ENCODE measurements at places on chromosomes 11 and 22. TPM values are rescaled to one million over a fixed set of nuclear protein-coding genes. Genes with fewer than 3 reads are reported as not detected.

Gene OR6T1
- total RNA-seq, result not detected

Gene DEFB131B
- not detected for total RNA-seq

Gene RAG2
- 0.21 TPM for total RNA-seq

Gene RSF1
- 73.4 TPM for total RNA-seq

Gene HOATZ
- total RNA-seq, result not detected

Gene OR8K3
- total RNA-seq, result not detected

Gene SNAP29
- 8.4 TPM for total RNA-seq

Gene SLC22A9
- total RNA-seq, result not detected

Gene HMOX1
- 11.1 TPM for total RNA-seq

Gene GP1BB
- total RNA-seq, result 19.0 TPM

Gene MYEOV
- total RNA-seq, result 1.3 TPM

Gene PHOX2A
- total RNA-seq, result not detected

Gene PTPRJ
- 8.9 TPM for total RNA-seq

Gene ELFN2
- 1.0 TPM for total RNA-seq

Gene RFPL1
- total RNA-seq, result not detected

Gene LIF
- total RNA-seq, result 0.51 TPM

Gene TBX10
- total RNA-seq, result not detected

Gene SYCE3
- total RNA-seq, result not detected

All from tongue (tissue), 3 donors.